ENCODE measurements at places on chromosomes 3 and 15. TPM values are rescaled to one million over a fixed set of nuclear protein-coding genes. Genes with fewer than 3 reads are reported as not detected.

GRCh38 chr3:62065985-62066693 lies 307.2 kb downstream of the FEZF2 start:
- no peak for DNase-seq

- peak; percentile 53 for DNase-seq
Measured at GRCh38 chr3:194592798-194593752, 40.1 kb downstream of the TMEM44 start.

The ZNF80 gene
- not detected for total RNA-seq

- DNase-seq = no peak
Measured at GRCh38 chr3:193590088-193590856, 2.7 kb upstream of the OPA1 start.

DNA sequence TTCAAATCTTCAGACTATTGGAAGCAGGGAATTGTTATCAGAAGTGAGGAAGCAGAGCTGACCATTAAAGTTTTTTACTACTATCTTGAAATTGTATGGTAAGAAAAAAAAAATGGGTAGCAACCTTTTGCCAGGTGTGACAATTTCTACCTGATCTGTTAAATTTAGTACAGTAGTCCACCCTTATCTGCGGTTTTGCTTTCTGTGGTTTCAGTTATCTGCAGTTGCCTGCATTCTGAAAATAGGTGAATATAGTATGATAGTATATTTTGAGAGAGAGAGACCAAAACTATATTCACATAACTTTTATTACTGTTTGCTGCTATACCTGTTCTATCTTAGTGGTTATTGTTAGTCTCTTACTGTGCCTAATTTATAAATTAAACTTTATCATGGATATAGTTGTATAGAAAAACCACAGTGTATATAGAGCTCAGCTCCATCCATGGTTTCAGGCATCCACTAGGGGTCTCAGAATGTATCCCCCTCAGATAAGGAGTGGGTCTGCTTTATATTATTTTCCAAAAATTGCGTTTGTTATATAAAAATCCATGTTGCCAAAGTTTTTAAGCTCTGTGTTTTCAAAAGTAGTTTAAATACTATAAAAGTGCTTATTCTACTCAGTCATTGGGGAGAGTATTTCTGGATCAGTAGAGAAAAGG lies 69.9 kb downstream of the PTPRG start:
- DNase-seq = no peak

GRCh38 chr3:5305684-5305989 lies 118.1 kb downstream of the EDEM1 start:
- DNase-seq = no peak

- DNase-seq = no peak
Measured at GRCh38 chr3:69413551-69414207, 27.8 kb upstream of the FRMD4B start.

The LDHAL6B gene
- total RNA-seq = not detected
